ENCODE measurements at places on chromosomes 5 and 9. TPM values are rescaled to one million over a fixed set of nuclear protein-coding genes. Genes with fewer than 3 reads are reported as not detected.

The FCN2 gene
- not detected for total RNA-seq

The AGXT2 gene
- not detected for total RNA-seq

The NTNG2 gene
- total RNA-seq: 3.4 TPM

The ADGRV1 gene
- 1.1 TPM for total RNA-seq

The TTC39B gene
- total RNA-seq: 0.85 TPM

The LOX gene
- total RNA-seq: 2.0 TPM

The ADAMTS6 gene
- 0.08 TPM for total RNA-seq

The PCDHGA9 gene
- 0.04 TPM for total RNA-seq

The SLC46A2 gene
- not detected for total RNA-seq

The HSPB3 gene
- not detected for total RNA-seq

The WASHC1 gene
- 12.4 TPM for total RNA-seq

The TIMD4 gene
- total RNA-seq: 1.3 TPM

The CD14 gene
- total RNA-seq: 3.8 TPM

The ZDHHC11B gene
- total RNA-seq: 1.3 TPM

The ACSL6 gene
- total RNA-seq: not detected

The HRCT1 gene
- 0.30 TPM for total RNA-seq

The GABRA6 gene
- total RNA-seq: not detected

The ZNF618 gene
- 10.5 TPM for total RNA-seq

The EIF4E1B gene
- not detected for total RNA-seq

The SV2C gene
- not detected for total RNA-seq

The LHFPL2 gene
- total RNA-seq: 39.0 TPM

The SLC34A3 gene
- total RNA-seq: 0.07 TPM

The IFNA21 gene
- not detected for total RNA-seq

The C9orf153 gene
- total RNA-seq: not detected

The PCDH1 gene
- 2.2 TPM for total RNA-seq

The TAF11L13 gene
- total RNA-seq: not detected

The TMEM174 gene
- not detected for total RNA-seq

The IGFBPL1 gene
- total RNA-seq: 2.9 TPM

The TBC1D13 gene
- 19.8 TPM for total RNA-seq

The TXNDC8 gene
- total RNA-seq: not detected

The PHYHD1 gene
- total RNA-seq: not detected

The NPR3 gene
- 14.8 TPM for total RNA-seq

The IFNA2 gene
- not detected for total RNA-seq

The FBLL1 gene
- not detected for total RNA-seq

The SLC36A2 gene
- total RNA-seq: not detected

The FBXO38 gene
- 19.4 TPM for total RNA-seq

The COL15A1 gene
- total RNA-seq: 0.39 TPM
